ENCODE measurements at places on chromosomes 16 and 17. TPM values are rescaled to one million over a fixed set of nuclear protein-coding genes. Genes with fewer than 3 reads are reported as not detected.

APOH gene
- 2.7 TPM for total RNA-seq

GRCh38 chr16:87338155-87338765 is 21.1 kb upstream of the C16orf95 start:
- DNase-seq = no peak

- no peak for DNase-seq
Observed at GRCh38 chr17:17500999-17501605, 4.9 kb upstream of the RASD1 start.

GRCh38 chr17:27545562-27546229 is 85.3 kb upstream of the LGALS9 start:
- DNase-seq = no peak

DNA sequence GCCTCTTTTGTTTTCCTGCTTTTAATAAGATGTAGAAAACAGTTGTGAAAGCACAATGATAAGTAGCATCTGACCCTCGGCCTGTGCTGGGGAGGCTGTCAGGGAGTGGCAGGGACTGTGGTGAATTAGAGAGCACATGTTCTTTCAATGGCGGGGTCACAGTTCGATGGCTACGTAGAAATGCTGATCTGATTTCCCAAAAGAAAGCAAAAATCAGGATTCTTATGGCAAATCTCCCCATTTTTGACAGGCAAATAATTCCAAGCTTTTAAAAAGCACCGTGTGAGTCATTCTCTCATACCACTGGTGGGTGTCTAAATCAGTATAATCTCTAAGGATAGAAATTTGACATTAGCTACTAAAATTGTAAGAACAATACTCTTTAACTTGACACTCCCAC is 4.2 kb upstream of the MAPK7 start:
- DNase-seq = no peak

GRCh38 chr17:31492880-31493655 is 101.6 kb downstream of the RAB11FIP4 start:
- DNase-seq = no peak

GRCh38 chr17:82632451-82632850 is 15.8 kb downstream of the WDR45B start:
- DNase-seq = no peak

GRCh38 chr17:30000001-30000754 is 58.7 kb downstream of the EFCAB5 start:
- DNase-seq = no peak

DNA sequence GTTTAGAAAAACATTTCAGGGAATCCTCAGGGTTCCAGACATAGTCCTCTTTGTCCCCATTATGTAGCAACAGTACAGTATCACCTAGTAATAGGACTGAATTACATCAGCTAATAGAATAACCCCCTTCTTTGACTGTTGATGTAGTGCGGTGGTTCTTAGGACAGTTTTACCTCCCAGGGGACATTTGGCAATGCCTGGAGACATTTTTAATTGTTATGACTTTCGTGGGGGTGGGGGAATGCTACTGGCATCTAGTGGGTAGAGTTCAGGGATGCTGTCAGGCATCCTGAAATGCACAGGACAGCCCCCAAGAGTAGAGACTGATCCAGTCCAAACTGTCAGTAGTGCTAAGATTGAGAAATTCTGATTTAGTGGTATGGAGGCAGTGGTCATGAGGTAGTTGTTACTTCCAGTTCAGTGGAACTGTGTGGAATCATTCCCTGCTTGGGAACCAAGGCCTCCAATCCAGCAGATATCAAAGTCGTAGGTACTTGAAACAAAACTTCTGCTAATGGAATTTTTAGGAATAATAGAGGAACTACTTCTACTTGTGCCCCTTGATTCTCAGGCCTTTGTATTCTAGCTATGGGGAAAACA is 20.3 kb downstream of the NF1 start:
- DNase-seq = no peak

- DNase-seq = no peak
Observed at GRCh38 chr16:13471036-13471435, 448.9 kb upstream of the ERCC4 start.

DNA sequence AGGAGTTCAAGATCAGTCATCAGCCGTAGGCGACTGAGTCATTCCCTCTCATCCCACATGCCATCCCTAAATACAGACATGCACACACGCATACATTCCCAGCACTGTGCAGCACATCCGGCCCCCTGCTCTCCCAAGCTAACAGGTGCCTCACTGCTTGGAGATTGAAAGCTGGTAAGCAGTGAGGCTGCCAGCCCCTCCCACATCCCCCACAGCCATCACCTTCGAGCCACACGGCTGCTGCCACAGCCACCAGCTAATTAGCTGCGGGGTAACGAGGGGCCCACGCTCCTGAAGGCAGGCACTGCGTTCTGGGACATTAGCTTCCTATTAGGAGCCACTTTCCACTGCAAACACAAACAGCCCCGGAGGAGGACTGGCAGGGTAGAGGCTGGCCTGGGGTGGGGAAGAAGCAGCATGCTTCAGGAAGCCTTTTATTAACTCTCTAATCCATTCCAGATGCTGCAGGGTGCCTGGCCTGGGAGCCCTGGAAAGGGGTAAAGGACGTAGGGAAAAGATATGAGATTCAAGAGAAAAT is 179.6 kb downstream of the CCT6B start:
- DNase-seq = no peak

- DNase-seq = peak; percentile 42
Observed at GRCh38 chr16:83994087-83994486, 26.0 kb downstream of the NECAB2 start.
